Activated CD4-positive, alpha-beta T cell treated with anti-CD3 and anti-CD28 coated beads, Interleukin-2, amount 10 ng/mL, durations not matched to agents 24 days and 14 days (primary cell): ENCODE measurements at places on chromosomes 2 and 18. TPM values are rescaled to one million over a fixed set of nuclear protein-coding genes. Genes with fewer than 3 reads are reported as not detected.

DNA sequence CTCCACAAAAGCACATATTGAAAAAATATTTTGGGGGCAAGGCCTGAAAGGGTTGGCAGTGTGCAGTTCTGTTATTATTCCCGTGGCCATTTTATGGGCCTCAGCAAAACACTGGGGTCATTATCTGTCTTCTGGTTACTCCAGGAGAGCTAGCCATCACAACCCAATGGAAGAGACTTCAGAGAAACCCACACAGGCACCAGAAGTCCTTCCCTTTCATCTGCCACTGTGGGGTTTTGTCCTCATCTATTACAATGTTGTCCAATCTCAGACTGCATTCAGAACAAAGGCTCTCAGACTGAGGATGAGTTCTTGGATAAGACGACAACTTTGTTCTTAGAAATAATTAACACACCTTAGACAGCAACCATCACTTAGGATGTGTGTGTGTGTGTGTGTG is 98.4 kb downstream of the PIEZO2 start:
- DNase-seq = no peak

CHST9 gene
- not detected in 2 replicates for total RNA-seq

DNA sequence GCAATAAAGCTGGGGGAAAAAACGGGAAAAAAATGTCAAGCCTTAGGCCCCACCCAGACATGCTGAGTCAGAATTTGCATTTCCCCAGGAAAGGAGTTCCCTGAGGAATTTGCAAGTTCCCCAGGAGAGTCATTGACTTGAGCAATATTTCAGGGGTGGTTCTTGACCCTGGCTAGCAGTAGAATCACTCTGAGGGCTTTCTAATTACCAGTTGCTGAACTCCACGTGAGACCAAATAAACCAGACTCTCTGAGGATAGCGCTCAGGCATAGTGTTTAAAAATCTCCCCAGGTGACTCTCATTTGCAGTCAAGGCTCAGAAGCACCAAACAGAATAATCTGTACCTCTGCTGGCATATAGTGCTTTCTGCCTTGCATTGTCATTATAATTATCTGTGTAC is 48.7 kb downstream of the C1QL2 start:
- DNase-seq = no peak

- no peak for DNase-seq
These were observed 45.6 kb upstream of the ITGAV start for GRCh38 chr2:186544255-186544675.

DNA sequence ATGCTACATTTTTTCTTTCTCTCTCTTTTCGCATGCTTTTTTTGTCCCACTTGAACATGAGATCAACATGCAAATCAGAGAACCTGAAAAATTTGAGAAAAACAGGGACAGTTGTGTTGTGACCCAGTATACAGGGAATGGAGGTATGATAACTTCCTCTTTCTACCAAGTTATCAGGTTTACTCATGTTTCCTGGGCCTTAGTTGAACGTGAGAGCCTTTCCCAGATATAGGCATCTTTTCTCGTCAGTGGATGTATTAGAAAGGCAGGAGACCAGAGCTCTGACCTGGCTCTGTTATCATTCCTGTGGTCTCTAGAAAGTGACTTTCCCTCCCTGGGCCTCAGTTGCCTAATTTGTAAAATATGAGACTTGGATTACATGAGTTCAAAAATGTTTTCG is 30.1 kb upstream of the FAM117B start:
- DNase-seq = no peak

DNA sequence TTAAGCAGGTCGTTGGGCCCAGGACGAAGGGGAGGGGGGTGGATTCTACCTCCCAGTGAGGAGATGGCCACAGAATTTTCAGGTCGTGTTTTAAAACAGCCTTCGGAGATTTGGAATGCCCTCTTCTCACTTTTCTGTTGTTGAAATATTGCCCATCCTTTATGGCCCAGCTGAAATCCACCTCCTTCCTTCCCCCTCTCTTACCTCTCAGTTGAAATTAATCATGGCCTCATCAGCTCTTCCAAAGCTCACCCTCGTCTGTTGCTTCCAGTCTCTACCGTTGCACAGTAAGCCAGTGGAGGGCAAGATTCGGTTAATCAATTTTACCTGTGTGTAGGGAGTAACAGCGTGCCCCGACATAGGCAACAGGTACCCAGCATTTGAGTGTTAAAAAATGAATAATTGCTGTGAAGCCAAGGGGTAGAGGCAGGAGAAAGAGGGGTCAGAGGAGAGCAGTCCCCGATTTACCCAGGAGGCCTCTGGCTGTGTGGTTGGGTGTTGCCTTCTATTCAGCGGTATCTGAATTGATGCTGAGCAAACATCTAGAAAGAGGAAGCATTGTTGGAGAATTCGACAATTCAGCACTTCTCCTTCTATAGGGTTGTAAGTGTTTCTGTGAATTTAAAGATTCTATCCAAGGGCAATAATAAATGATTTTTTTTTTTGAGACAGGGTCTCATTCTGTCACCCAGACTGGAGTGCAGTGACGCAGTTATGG is 8.6 kb upstream of the PDIA6 start:
- no peak for DNase-seq

- DNase-seq = no peak
These were observed 282.8 kb downstream of the NBAS start for GRCh38 chr2:15278296-15278695.

- DNase-seq = no peak
These were observed 8.9 kb upstream of the ANKRD29 start for GRCh38 chr18:23671564-23671963.

EPC2 gene
- total RNA-seq = 25.4 and 30.6 TPM in 2 replicates

- no peak for DNase-seq
These were observed 98.6 kb downstream of the NOL4 start for GRCh38 chr18:34126121-34126520.

DNA sequence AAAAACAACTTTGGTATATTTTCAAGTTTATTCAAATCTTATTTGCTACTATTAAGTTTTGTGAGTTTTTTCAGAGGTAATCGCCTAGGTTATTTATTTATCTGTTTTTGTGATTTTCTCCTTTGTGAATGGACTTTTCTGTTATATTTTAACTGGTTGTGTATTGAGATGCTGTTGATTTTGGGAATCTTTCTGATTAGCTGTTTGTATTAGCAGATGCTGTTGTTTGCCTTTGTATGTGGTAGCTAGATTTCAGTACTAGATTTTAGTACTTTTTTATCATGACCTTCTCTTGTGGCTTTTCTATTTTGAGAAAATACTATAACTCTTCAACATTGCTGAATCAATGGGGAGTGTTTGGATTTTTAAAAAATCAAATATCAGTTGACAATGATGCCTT is 42.4 kb downstream of the TSHZ1 start:
- no peak for DNase-seq

CNDP1 gene
- not detected in 2 replicates for total RNA-seq

- no peak for DNase-seq
These were observed 123.2 kb downstream of the PTH2R start for GRCh38 chr2:208529796-208530195.

PPP4R1 gene
- 52.8 and 56.0 TPM in 2 replicates for total RNA-seq

ATP6V1C2 gene
- total RNA-seq = not detected in 2 replicates

L3MBTL4 gene
- 0.26 and 0.28 TPM in 2 replicates for total RNA-seq

GAREM1 gene
- total RNA-seq = not detected in 2 replicates

SAG gene
- not detected in 2 replicates for total RNA-seq

SERPINB13 gene
- total RNA-seq = not detected in 2 replicates

DNA sequence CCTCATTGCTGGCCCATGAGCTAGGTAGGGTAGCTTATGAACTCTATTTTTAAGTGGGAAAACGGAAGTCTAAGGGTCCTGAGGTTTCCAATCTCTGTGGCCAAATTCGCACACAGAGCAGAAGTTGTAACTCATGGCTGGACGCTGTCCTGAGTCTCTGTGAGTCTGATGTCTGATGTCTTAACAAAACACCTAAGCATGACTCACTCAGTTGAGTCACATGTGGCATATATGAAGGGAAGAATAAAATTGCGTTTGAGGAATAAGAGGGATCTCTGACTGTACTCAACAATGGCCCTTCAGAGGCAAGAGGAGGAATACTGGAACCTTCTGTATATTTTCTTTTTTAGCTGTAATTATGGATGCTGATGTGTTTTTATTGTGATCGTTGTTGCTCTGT is 569.7 kb downstream of the RIT2 start:
- no peak for DNase-seq

GRCh38 chr18:55109818-55110414 is 150.7 kb upstream of the CCDC68 start:
- DNase-seq = no peak

OR6B2 gene
- total RNA-seq = not detected in 2 replicates

GRCh38 chr18:9215221-9215933 is 78.8 kb downstream of the ANKRD12 start:
- no peak for DNase-seq

GRCh38 chr18:10184776-10185175 is 269.7 kb upstream of the APCDD1 start:
- no peak for DNase-seq

- no peak for DNase-seq
These were observed 411.1 kb downstream of the NCKAP5 start for GRCh38 chr2:133157141-133157540.

ST8SIA3 gene
- total RNA-seq = not detected in 2 replicates

GRCh38 chr2:191145769-191146471 is 4.9 kb downstream of the STAT4 start:
- DNase-seq = no peak

APLF gene
- 2.0 and 2.1 TPM in 2 replicates for total RNA-seq

SIX2 gene
- total RNA-seq = not detected in 2 replicates

- no peak for DNase-seq
These were observed 235.4 kb upstream of the SLC14A2 start for GRCh38 chr18:45379903-45380302.

BMP10 gene
- total RNA-seq = not detected in 2 replicates

DNA sequence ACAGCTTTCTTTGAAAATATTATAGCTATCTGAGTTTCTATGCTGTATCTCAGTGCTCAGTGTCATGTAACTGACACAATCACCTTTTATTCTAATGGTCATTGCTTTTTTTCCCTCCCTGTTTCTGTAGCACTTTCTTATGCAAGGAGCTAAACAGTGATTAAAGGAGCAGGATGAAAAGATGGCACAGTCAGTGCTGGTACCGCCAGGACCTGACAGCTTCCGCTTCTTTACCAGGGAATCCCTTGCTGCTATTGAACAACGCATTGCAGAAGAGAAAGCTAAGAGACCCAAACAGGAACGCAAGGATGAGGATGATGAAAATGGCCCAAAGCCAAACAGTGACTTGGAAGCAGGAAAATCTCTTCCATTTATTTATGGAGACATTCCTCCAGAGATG is 56.4 kb downstream of the SCN2A start:
- DNase-seq = no peak

DNA sequence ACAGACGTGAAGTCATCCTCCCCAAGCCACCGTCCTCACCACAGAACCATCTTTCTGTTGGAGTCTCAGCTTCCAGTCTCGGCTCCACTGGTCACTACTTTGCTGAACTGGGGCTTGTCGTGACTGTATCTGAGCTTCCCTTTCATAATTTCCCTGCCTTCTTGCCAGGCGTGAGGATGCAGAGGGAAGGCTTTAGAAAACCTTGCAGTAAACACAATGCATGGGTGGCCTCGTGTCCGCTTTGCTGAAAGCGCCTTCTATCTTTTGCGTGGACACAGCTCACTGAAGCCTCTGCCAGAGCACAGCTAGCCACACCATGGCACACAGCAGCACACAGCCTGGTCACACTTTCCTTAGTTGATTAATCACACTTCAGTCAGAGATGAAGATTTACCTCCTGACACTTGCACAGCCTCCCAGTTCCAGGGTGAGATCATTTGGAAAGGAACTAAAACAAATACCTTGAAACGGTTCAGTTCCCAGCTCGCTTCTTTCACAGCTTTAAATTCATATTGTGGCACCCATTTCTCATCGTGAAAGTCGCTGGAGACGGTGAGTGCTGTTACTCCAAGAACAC is 2.8 kb upstream of the GPR45 start:
- DNase-seq = no peak
